ENCODE measurements at places on chromosomes 4 and X. TPM values are rescaled to one million over a fixed set of nuclear protein-coding genes. Genes with fewer than 3 reads are reported as not detected.

The SLC6A14 gene
- total RNA-seq, result 0.73 TPM

The ERCC6L gene
- 0.59 TPM for total RNA-seq

The HEPH gene
- 26.4 TPM for total RNA-seq

The RASL11B gene
- 27.1 TPM for total RNA-seq

The PDE6B gene
- 8.0 TPM for total RNA-seq

The ASB11 gene
- total RNA-seq, result not detected

The MTTP gene
- 1.5 TPM for total RNA-seq

The DOK7 gene
- total RNA-seq, result 8.2 TPM

The VCX gene
- not detected for total RNA-seq

The IQCM gene
- total RNA-seq, result not detected

The GYPA gene
- total RNA-seq, result not detected

The CFAP47 gene
- 0.45 TPM for total RNA-seq

The NPY1R gene
- 1.4 TPM for total RNA-seq

The GRIA3 gene
- total RNA-seq, result 1.6 TPM

The CLCN5 gene
- 13.6 TPM for total RNA-seq

The SGMS2 gene
- 37.4 TPM for total RNA-seq

The PTCHD1 gene
- 1.6 TPM for total RNA-seq

The DCHS2 gene
- 1.8 TPM for total RNA-seq

The NOX1 gene
- 0.62 TPM for total RNA-seq

The KLKB1 gene
- total RNA-seq, result 1.5 TPM

The TREX2 gene
- 5.8 TPM for total RNA-seq

The GLRB gene
- total RNA-seq, result 2.6 TPM

The RNF4 gene
- 56.1 TPM for total RNA-seq

The AASDH gene
- total RNA-seq, result 18.5 TPM

The VCX3B gene
- total RNA-seq, result 29.7 TPM

The DIPK2B gene
- 14.9 TPM for total RNA-seq

The S100G gene
- total RNA-seq, result not detected

The DDX60 gene
- total RNA-seq, result 9.1 TPM

The RWDD4 gene
- 24.4 TPM for total RNA-seq

The HMGN5 gene
- 63.5 TPM for total RNA-seq

The DKK2 gene
- 0.73 TPM for total RNA-seq

The TRAM1L1 gene
- 5.3 TPM for total RNA-seq

The AFM gene
- total RNA-seq, result not detected

The NHS gene
- total RNA-seq, result 4.8 TPM

The TMPRSS11D gene
- total RNA-seq, result not detected

The GAGE12F gene
- total RNA-seq, result 2.3 TPM

The OTC gene
- not detected for total RNA-seq

The CLNK gene
- total RNA-seq, result not detected

The GPRASP1 gene
- total RNA-seq, result 8.9 TPM

The DHX15 gene
- total RNA-seq, result 109 TPM

The GLRA3 gene
- total RNA-seq, result 0.17 TPM

The FAM114A1 gene
- total RNA-seq, result 118 TPM

The MMRN1 gene
- total RNA-seq, result 5.9 TPM

The GPR119 gene
- total RNA-seq, result not detected

The EGFL6 gene
- total RNA-seq, result 0.23 TPM

The DUSP21 gene
- total RNA-seq, result 5.1 TPM

The CSAG2 gene
- total RNA-seq, result not detected

The TXK gene
- 4.8 TPM for total RNA-seq

The CT45A1 gene
- total RNA-seq, result 1.0 TPM

The CCDC149 gene
- 19.6 TPM for total RNA-seq

The TLR8 gene
- 0.18 TPM for total RNA-seq

The CTAG1B gene
- not detected for total RNA-seq

The DGAT2L6 gene
- not detected for total RNA-seq

The NUP62CL gene
- 10.8 TPM for total RNA-seq

The RAB33A gene
- total RNA-seq, result 0.62 TPM

The GCNA gene
- total RNA-seq, result 18.0 TPM

The SLC2A9 gene
- 15.3 TPM for total RNA-seq

The COL4A6 gene
- 13.5 TPM for total RNA-seq
